ENCODE measurements at places on chromosomes 13 and 19.

- no peak for DNase-seq
Measured at GRCh38 chr13:25384758-25385410, 13.1 kb downstream of the ATP8A2 start.

GRCh38 chr19:16363133-16363851, 38.7 kb downstream of the KLF2 start:
- DNase-seq = no peak

DNA sequence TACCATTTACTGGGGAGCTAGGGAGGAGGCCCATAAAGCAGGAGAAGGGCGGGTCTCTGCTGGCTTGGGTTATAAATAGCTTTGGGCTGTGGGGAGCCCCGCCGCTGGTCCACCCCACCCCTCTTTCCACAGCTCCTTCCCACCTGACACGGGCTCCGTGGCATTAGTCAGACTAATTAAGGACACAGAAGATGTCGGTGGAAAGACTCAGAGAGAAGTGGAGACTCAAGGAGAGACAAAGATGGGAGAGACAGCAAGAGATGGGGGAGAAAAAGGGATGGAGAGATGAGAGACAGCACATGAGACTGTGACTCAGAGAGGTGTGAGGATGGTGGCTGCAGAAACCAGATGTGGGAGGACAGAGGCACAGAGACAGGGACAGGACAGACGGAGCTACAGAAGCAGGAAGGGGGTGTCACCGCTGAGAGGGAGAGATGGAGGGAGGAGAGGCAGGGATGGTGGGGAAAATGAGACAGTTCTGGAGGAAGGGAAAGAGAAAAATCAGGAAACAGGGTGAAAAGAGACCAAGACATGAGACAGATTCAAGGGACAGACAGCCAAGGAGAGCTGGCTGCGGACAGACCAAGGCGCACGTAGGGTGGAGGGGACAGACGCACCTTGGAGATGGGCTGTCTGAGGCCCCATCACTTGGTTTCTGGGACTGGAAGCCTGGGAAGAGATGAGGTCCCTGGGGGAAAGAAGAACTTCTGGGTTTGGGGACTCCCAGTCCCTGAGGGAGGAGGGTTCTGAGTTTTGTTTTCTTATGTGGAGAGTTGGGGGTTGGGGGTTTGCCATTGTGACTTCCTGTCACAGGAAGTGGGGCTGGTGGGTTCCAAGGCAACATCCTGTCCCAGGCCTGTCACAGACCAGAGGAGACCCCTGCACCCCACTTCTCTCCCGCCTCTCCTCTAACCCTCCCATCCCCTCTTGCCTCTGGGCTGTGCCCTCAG, 4.1 kb downstream of the ARHGEF1 start:
- DNase-seq = peak; percentile 72

DNA sequence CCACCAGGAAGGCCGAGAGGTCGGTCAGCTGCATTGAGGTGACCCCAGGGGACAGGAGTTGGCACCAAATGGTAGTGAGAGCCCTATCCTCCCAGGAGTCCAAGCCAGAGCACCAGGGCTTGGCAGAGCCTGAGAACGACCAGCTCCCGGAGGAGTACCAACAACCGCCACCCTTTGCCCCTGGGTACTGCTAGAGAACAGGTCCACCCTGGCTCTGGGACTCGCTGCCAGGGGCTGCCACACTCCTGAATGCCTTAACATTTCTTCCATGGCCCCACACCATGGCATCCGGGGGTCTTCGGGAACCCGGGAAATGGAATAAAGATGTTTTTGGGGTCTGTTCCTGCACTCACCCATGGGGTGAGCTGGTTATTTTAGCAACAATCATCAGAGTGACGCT, 14.1 kb downstream of the HSH2D start:
- DNase-seq = no peak

DNA sequence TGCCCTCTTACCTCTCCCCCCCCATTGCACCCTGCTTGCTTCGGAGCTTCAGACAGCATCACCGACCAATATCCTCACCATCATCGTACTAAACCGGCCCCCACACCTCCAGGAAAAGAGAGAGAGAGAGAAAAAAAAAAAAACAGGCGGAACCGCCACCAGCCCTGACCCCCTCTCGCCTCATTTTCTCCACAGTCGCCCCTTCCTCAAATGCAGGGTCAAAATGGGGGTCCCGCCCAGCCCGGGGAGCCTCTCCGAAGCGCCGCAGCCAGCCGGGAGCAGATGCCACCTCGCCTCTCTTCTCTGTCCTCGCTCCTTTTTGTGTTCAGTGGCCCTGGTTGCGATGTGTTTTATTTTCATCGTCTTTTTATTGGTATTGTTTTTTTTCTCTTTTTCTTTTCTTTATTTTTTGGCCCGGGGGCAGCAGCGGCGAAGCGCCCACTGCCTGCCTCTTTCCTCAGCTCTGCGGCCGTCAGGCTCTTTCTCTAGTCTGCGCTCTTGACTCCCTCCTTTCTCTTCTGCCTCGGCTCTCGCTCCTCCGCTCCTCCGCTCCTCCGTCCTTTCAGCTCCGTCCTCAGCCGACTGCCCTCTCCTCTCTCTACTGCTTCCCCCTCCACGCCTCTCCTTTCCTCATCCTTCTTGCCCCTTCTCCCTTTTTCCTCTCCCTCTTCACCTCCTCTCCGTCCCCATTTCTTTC, 41.4 kb downstream of the DEDD2 start:
- DNase-seq = peak; percentile 45

GRCh38 chr13:81540777-81541176, 1199.9 kb upstream of the SPRY2 start:
- no peak for DNase-seq

GRCh38 chr13:46817095-46817494, 20.1 kb upstream of the ESD start:
- DNase-seq = no peak

- DNase-seq = no peak
Measured at GRCh38 chr19:29411113-29411581, 114.6 kb upstream of the VSTM2B start.

GRCh38 chr13:25860862-25861261, 191.0 kb downstream of the SHISA2 start:
- no peak for DNase-seq

Measured in GM13976 (cell line).